CD14-positive monocyte (primary cell): ENCODE measurements at places on chromosomes 11 and 22.

DNA sequence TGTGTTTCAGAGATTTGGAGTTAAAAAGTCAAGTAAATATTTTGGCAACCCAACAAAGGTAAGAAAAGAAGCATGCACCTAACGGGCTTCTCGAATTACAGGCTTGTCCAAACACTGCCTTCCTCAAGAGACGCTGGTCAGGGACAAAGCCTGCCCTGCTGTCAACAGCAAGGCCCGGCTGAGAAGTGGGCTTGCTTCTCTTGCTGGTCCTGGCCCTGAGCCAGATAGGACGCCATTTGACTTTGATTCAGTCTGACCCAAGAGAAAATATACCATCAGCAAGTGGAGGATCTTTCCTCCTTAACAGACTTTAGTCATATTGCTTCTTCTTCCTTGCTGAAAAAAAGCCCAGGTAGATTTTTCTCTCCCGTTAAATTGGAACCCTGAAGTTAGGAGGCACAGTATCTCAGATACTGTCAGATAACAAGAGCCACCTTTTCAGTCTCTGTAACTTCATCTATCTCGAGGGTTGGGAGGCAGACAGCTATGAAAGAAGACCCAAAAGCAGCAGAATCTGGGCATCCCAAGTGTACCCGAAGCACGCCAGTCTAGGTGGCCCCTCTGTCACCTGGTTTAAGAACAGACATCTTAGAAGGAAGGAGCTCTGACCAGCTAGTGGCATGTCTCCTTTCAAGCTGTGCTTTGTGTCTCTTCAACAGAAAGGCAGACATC lies 57.5 kb downstream of the C22orf31 start:
- no peak for DNase-seq

GRCh38 chr22:50114221-50115021 lies 24.6 kb downstream of the MOV10L1 start:
- DNase-seq: no peak

DNA sequence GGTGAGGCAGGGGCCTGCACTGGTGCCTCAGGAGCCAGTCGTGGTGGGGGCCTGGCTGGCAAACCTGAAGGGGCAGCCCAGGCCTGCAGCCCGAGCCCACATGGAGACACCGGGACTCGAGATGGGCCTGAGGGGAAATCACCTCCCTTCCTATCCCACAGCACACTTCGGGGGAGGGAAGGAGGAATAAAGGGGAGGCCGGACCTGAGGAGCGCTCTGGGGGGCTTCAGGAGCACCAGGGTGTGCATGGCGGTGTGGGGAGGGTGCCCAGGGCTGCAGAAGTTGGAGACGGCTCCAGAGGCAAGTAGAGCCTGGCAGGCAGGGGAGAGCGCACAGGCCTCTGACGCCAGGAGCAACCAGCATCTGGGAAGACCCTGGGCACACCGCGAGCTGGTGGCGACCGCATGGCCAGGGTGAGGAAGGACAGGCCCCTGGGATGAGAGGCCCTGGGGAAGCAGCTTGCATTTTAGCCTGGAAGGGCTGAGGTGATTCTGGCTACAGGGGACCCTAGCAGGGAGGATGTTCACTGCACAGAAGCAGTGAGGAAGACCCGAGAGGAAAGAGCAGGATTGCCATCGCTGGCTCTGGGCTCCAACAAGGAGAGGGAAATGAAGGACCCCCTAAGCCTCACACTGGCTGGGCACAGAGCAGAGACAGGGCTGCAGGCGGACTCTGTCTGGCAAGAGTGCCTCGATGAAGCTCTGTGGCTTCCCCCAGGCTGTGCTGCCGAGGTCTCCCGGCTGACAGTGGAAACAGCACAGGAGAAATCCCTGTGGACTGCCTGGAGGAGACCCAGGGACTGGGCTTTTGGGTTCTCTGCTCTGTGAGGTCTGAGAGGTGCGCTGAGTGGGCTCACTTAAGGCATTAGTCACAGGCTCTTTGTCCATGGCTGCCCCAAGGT lies 457.7 kb downstream of the BRD1 start:
- no peak for DNase-seq

DNA sequence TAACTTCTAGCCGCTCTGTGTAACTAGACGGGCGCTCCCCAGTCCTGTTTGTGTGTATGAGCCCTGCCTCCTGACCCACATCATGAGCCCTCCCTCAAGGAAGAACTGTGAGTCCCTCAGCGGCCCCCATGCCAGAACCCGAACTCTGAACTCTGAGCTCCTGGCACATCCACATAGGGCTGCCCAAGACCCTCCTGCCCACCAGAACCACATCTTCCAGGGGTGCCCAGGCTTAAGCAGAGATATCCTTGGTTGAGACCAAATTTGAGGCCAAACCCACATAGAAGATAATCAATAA lies 3.0 kb downstream of the TRIM29 start:
- DNase-seq: no peak

DNA sequence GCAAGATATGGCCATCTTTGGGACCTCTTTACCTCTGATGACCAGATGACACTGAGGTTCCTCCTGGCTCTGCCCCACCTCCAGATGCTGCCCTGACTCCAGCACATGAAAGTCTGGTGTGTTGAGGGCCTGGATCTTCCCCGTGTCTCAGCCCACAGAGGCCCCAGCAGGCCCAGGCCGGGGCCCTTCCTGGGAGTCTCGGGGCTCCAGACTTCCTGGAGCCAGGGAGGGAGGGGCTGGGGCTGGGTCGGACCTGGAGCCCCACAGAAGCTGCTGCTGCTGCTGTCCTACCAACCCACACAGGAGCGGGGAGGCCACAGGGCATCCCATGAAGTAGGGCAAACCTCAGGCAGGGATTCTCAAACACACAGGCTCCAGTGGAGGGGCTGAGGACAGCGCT lies 32.2 kb upstream of the WNT11 start:
- DNase-seq: no peak

- DNase-seq: no peak
Measured at GRCh38 chr22:17097062-17097461, 12.3 kb downstream of the IL17RA start.

DNA sequence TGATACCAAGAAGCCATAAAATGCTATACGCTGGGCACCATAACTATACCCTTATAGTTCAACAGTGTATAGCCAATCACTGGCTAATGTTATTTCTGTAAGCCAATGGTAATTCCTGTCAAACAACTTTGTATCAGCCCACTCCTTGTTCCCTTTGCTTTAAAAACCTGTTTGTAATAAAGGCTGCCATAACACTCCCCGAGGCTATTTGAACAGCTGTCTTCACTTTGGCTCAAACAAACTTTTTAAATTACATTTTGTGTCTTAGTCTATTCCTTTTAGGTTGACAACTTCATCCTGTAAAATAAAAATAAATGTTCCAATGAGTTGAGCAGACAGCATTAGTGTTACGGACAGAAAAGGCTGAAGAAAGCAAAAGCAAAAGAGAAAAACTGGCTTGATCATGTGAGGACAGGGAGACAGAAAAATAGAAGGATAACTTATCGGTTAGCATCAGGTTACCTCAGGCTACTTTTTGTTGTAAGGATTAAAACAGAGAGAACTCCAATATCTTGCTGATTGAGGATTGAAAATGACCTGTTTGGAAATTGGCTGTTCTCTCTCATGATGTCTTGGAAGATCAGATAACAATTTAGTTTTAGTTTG lies 95.0 kb downstream of the AASDHPPT start:
- no peak for DNase-seq
